Amniotic stem cell (primary cell): ENCODE measurements at places on chromosomes 16 and 17.

DNA sequence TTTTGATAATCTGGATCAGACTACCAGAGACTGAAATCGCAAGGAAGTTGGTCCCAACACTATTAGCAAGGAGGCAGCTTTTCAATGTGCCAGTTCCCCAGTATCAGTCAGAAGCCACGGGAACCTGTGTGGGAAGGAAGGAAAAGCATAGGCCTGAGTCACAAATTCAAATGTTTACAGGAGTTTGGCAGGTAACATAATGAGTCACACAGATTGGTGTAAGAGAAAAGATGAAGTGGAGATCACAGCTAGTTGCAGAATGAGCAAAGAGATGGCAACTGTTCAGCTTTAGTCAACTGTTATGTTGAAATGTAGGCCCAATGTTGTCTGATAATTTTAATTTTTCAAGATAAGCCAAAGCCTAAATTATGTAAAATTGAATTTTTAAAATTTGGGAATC lies 28.1 kb upstream of the ITGA2B start:
- no peak for DNase-seq

DNA sequence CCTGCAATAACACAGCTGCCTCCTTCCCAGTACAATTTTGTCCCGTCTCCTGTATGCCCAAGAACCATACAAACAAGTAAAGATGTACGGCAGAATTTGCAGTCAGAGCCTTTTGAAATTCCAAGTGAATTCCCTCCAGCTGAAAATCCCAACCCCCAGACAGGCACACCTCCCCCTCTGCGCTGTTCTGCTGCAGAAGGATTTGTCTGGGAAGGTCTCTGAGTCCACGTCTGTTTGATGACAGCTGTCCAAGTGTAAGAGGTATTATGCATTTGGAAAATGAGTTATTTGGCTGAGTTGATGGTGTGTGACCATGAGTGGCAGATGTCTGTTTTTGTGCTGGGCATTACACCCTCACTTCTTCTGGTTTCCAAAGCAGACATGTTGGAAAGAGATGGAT lies 104.9 kb upstream of the HS3ST4 start:
- DNase-seq, result no peak

- no peak for DNase-seq
Observed at GRCh38 chr17:3688027-3688553, 7.9 kb downstream of the P2RX5 start.

- no peak for DNase-seq
Observed at GRCh38 chr16:88524973-88525662, 45.1 kb upstream of the ZC3H18 start.

- DNase-seq, result no peak
Observed at GRCh38 chr17:19365499-19365817, 2.9 kb upstream of the B9D1 start.

GRCh38 chr16:2691491-2692248 lies 9.3 kb downstream of the KCTD5 start:
- DNase-seq, result no peak

DNA sequence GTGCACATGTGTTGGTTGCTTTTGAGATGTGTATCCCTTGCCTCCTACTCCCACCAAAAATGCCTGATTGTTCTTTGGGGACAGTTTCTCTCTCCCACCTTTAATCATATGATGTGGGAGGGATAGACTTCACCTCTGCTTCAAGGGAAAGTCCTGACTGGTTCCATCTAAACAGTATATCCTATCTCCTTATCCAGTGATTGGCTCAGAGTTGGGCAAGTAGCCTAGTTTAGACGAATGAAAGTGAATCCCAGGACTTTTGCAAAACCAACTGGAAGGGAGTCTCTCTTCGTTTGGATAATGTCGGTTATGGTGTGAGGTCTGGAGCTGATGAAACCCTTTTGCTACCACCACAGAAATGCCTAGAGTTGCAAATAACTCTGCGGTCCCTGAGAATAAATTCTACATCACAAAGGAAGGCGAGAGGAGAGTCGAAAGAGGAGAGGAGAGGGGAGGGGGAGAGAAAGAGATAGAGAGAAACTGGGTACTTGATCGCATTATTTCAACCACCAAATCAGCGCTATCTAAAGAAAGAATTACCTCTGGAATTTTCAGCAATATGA lies 77.1 kb upstream of the SALL1 start:
- no peak for DNase-seq

DNA sequence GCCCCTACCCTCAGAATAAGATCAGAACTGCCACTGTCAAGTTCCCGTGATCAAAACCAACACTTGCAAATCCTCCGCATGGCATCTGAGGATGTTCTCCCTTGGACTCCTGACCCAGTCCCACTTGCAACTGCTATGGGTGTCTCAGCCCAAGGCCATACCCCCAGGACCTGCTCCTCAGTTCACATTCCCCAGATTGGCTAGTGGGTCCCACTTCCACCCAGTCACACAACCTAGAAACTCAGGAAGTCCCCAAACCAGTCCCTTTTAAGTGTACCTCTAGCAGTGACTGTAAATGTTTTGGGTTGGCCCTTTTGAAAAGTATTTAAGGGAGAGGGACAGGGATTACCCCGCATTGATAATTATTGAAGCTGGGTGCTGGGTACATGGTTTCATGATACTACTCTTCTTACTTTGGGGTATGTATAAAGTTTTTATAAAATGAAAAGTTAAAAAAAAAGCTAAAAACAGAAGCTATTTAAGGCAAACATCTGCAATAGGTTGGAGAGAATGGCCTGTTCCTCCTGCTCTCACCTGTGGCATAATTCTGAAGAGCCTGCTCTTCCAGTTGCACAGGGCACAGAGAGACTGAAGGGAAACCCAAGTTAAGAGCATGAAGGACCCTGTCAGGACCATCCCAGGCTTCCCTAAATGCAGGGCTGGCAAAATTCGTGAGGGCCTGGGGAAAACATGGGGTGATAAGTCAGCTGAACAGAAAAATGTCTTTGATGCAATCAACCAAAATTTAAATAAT lies 42.5 kb downstream of the ERN1 start:
- no peak for DNase-seq

- DNase-seq, result no peak
Observed at GRCh38 chr17:78175643-78175981, 7.2 kb downstream of the SYNGR2 start.

GRCh38 chr16:81522108-81522701 lies 77.6 kb downstream of the CMIP start:
- DNase-seq, result no peak

GRCh38 chr17:28684963-28685362 lies 23.0 kb downstream of the SUPT6H start:
- no peak for DNase-seq
